Activated naive CD4-positive, alpha-beta T cell treated with anti-CD3 and anti-CD28 coated beads, Interleukin-2, amount 50 U/mL, for 16 hours (primary cell): ENCODE measurements at places on chromosomes 4 and X.

DNA sequence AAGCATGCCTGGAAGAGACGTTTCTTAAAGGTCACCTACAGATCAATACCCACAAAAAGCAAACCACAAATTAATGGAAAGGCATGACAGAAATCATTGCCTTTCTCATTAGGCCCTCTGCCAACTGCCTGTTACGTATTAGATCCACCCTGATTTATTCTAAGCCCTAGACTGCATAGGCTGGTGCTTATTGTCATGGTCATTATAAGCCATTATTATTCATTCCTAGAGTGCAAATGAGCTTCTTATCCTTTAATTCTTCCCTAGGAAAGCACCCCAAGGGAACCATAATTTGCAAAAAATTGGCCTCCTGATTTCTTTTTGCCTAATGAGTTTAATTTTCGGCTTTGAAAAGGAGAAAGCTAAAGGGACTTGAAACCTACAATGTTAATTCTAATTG, 184.2 kb upstream of the GPRIN3 start:
- DNase-seq: no peak

DNA sequence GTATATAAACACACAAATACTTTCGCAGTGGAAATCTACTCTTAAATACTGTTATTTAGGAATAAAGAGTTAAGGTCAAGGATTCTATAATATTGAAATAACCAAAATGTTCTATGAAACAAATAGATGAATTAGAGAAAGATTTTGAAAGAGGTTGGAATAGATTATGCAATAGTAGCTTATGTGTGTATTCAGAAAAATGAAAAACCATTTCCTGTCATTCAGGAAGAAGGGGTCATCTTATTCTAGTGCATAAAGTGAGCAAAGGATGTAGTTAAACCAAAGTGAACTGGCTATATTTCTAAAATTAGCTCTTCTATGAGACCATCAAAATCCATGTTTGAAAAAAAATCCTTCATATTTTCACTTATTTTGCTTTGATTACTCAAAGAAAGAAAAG, 30.0 kb upstream of the MYOZ2 start:
- no peak for DNase-seq

GRCh38 chr4:7781366-7781765, 158.3 kb downstream of the AFAP1 start:
- DNase-seq: no peak

- no peak for DNase-seq
These were observed 98.1 kb upstream of the ENPP6 start for GRCh38 chr4:184315675-184316359.

- no peak for DNase-seq
These were observed 95.5 kb downstream of the TENM3 start for GRCh38 chr4:182338746-182339145.

- DNase-seq: no peak
These were observed 180.4 kb downstream of the SLIT2 start for GRCh38 chr4:20432088-20432487.

DNA sequence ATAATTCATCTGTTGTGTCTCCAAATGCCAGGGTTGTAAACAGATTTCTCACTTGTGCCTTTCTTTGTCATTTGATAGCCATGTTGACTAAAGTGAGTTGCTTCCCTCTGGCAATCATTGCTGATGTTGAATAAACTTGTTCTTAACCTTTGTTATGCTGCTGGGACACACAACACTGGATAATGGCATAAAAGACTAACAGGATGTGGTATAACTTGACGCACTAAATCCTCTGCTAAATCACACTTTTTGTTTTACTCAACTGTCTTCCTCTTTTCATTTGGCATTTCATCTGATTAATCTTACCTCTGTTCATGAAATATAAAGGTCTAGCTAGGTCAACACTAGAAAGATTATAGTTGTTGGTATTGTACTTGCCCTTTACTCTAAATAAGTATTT, 17.6 kb upstream of the CXCL5 start:
- no peak for DNase-seq

- DNase-seq: no peak
These were observed 61.2 kb downstream of the PASD1 start for GRCh38 chrX:151624677-151625076.

- DNase-seq: no peak
These were observed 184.8 kb downstream of the ARHGAP24 start for GRCh38 chr4:85659610-85660218.

GRCh38 chrX:100591256-100592051, 6.7 kb downstream of the TNMD start:
- no peak for DNase-seq

GRCh38 chrX:153609917-153610835, 11.2 kb upstream of the CCNQ start:
- peak; percentile 83 for DNase-seq

DNA sequence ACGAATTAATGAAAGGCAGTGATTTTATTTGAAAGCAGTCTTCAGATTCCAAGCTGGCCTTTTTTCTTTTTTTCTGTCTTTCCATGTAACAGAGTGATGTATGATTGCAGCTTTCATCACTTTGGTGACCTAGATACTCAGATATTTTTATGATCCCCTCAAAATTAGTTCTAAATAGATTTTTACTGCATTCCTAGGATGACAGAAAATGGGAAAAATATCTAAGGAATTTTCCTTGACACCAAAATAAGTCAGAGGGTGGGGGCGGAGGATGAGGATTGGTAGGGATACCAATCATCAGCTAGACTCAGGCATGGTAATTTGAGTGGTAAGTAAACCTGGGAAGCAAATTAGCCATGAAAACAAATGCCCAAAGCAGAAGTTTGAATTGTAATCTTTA, 11.9 kb upstream of the HMGB2 start:
- DNase-seq: no peak

DNA sequence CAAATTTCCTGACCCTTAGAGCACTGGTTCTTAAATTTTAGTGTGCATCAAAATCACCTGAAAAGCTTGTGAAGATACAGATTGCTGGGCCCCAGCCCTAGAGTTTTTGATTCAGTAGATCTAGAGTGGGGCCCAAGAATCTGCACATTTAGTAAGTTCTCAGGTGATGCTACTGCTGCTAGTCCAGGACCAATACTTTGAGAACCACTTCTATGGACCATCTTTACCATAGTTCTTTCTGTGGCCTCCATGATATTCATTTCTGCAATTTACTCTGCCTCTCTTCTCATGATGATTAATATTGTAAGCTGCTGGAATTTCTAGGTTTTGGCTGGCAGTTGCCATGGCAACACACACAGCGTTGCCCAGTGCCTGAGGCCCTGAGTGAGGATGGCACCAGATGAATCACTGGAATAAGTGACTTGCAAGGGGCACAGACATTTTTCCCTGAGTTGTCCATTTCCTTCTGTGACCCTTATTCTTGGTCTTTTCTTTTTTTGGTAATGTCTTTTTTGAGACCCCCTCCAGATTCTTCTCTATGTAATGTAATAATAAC, 83.6 kb downstream of the PPP1R2C start:
- no peak for DNase-seq

DNA sequence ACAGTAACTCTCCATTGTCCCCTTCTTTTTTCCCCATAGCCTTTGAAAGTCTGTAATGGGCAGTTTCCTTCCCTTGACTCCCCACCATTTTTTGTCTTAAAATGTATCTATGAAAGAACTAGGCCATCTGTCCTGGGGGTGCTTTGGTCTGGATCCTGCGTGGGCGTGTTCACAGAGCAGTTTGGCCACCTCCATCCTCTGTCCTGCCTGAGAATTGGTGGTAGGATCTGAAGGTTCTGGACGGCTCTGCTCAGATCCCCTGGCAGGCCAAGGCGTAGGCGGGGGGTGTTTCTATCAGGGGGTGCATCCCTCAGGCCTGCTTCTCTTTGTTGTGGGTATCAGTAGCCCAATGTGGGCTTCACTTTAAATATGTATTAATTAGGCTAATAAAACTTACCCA, 107.1 kb downstream of the FAM193A start:
- no peak for DNase-seq
